ENCODE measurements at places on chromosomes 4 and X.

- DNase-seq: no peak
Observed at GRCh38 chr4:14368391-14368790, 633.9 kb upstream of the CPEB2 start.

GRCh38 chrX:28848707-28849106 lies 261.5 kb downstream of the IL1RAPL1 start:
- no peak for DNase-seq

- no peak for DNase-seq
Observed at GRCh38 chr4:80007745-80008149, 65.3 kb downstream of the ANTXR2 start.

GRCh38 chr4:104436542-104436941 lies 58.2 kb downstream of the CXXC4 start:
- no peak for DNase-seq

GRCh38 chr4:87092389-87093141 lies 127.9 kb downstream of the KLHL8 start:
- DNase-seq: peak; percentile 93

DNA sequence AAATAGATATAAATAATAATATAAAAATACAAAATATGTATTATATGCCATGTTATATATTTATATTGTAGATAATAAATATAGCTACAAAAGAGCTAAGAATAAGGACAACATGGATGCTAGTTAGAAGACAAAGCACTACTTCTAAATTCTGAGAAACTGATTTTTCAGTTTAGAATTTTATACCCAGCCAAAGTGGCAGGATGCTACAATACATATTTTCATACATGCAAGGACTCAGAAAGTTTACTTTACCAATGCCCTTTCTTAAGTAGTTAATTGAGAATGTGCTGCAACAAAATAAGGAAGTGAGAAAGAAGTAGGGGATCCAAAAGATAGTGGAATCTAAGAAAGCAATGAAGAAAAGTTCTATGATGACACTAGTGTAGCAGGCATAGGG lies 64.5 kb downstream of the PDE5A start:
- DNase-seq: no peak

DNA sequence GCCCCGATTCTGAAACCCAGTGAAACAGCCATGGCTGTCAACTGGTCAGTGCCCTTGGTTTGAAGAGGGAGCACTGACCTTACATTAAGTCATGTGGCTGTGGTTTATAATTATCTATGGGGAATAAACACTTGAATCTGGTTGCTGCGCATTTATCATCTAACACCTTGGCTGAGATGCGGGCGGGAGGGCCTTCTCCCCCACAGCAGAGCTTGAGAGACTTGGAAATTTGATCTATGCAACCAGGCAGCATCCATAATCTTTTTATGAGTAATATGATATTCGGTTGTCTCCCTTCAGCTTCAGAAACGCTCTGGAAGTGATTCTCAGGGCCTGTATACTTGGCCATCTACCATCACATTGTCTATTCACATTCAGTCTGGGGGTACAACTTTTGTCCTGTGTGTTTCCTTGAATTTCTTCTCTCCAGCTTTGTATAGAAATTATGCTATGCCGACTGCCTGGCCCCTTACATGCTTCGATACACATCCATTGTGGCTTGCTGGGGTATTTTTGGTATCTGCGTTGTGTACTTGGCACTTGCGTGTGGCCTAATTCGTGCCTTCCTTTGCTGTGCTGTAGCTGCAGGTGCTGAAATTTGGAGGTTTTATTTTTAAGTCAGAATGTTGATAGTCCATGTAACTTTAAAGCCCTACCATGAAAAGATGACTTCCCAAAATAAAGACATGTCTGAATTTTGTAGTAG lies 321.6 kb downstream of the ARHGAP10 start:
- DNase-seq: no peak

DNA sequence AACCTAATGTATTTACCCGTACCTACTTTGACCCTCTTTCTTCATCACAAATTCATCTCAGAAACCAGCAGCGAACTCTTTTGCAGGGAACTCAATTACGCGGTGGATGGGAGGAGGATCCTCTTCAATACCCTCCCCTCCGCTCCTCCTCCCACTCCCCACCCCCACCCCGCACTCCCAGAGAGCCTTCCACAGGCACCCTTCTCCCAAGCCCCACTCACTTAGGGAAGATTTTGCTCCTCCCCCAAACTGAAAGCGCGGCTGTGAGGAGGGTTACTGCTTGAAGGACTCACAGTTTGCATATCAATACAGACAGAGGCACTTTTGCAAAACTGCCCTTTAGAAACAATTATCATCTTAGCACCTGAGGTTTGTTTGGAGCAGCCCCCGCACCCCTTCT lies 960 bp upstream of the IL1RAPL1 start:
- DNase-seq: no peak

DNA sequence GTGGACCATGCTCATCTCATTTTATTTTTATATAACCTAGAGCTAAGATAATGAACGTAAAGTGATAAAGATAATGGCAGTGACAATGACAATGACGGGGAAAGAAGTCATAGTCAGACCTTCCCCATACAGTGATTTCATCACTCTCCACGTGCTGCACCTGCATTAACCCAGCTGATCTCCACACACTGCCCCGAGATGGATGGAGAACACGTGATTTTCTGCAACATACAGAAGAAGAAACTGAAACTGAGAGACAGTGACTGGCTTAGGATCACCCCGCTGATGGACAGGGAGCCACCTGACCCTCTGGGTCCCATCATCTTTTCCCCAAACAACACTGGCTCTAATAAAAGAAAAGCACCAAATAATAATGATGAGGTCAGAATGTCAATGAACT lies 22.0 kb downstream of the EVC2 start:
- no peak for DNase-seq

GRCh38 chr4:147829401-147830101 lies 97.7 kb downstream of the ARHGAP10 start:
- peak; percentile 83 for DNase-seq

DNA sequence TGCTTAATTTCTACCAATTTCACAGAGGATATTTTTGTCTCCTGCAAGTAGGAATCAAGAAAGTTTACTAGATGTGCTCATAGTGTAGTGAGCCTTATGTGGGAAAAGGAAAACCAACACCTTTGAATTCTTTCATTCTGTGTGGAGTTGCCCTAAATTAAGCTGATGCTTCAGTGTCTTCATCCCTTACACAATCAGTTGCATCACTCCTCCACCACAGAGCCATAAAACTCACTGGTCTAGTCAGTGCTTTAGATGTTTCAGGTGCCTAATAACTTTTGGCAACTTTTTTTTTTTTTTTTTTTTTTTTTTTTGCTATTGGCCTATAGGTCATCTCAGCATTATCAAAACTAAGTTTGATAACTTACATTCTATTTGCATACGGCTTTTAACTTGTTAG lies 41.5 kb downstream of the HHIP start:
- DNase-seq: peak; percentile 28

- peak; percentile 8 for DNase-seq
Observed at GRCh38 chr4:163495900-163496299, 1.4 kb downstream of the TMA16 start.

GRCh38 chr4:23161787-23162186 lies 469.1 kb downstream of the GBA3 start:
- no peak for DNase-seq
